GM13976 (cell line): ENCODE measurements at places on chromosomes 7 and 10.
A peak's percentile ranks its signal among the peaks of the same experiment; 100 is the strongest.

DNA sequence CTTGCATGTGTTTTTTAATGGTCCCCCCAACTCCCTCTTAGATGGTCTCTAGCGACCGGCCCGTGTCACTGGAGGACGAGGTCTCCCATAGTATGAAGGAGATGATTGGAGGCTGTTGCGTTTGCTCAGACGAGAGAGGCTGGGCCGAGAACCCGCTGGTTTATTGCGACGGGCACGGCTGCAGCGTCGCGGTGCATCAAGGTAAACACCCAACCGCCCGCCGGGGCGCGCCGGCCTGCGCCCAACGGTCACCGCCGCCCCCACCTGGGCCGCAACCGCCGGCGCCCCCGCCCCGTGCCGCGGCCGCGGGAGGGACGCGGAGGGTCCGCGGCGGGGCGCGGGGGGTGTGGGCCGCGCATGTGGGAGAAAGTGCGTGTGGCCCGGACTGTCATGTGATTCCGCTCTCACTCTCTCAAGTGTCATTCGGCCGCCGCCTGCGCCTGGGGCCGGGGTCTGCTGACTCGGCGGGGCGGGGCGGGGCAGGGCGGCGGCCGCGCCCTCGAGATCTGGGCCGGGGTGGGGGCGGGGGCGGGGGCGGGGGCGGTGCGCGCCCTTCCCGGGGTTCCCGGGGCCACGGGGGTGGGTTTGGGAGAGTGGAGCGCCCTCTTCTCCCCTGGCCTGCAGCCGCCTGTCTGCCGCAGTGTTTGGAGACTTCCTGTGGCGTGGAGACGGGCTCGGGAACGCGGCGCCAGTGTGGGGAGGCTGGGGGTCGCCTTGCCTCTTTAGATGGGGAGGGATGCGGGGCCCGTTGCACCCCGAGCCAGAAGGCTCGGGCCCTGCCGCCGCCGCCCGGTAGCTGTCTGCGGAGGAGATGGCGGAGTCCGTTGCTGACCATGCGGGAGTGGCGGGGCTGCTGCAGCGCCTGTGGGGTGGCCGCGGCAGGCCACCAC, 817 bp downstream of the MLLT10 start:
- DNase-seq, result peak; percentile 64

DNA sequence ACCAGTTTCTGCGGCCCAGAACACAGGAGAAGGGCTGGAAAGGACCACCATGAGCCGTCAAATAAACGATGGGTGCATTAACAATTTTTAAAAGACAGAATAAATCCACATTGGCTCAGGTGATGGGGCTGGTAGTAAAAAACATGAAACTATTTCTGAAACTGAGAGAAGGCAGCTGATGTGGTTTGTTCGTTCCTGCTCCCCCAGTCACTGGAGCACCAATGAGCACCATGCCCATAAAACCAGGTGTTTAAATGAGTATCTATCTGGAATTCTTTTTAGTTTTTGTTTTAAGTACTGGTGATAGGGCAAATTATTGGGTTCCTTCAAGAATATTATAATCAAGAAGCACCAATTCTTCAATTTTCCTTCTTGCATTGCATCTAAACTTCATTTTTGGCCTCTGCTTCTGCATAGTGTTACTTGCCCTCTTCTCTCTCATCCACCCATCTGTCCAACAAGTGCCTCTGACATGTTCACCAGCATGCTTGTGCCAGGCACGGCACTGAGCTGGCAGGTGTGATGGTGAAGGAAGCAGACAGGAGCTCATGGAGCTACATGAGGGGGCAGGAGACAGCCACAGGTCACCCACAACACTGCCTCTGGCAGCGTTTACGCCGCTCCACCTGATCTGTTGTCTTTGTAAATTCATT, 65.5 kb downstream of the LARP4B start:
- DNase-seq, result no peak

DNA sequence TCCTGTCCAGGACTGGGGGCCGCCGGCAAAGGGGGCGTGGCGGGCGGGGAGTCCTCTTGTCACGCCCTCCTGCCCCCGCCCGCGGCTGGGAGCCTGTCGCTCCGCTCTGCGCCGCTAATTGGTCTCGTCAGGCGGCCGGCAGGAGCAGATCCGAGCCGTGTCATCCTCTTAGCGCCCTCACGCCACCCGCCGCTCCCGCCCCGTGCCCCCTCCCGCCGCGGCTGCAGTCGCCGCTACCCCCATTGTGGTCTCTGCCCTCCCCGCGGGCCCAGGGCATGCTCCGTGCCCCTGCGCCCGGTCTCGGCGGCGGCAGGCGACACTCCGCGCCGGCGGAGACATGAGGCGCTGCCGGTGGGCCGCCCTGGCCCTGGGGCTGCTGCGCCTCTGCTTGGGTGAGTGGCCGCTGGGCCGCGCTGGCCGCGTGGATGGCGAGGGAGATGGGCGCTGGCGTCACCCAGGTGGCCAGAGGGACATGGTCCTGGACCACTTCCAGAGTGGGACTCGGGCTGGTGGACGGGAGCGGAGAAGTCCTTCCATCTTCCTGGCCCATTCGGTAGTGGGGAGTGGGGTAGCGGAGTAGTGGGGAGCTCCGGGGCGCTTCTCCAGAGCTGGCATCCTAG, at the start of gene CDHR1:
CDHR1 (plus strand) TSS at position 114 of the 620 bp plus-strand sequence; CDS start at position 338, 224 bp downstream.
- peak; percentile 85 for DNase-seq

- no peak for DNase-seq
Observed at GRCh38 chr10:89664203-89664602, 19.2 kb upstream of the PANK1 start.

GRCh38 chr7:142280263-142280662, 22.4 kb upstream of the PRSS58 start:
- no peak for DNase-seq
